ENCODE measurements at places on chromosomes 16 and 17.

DNA sequence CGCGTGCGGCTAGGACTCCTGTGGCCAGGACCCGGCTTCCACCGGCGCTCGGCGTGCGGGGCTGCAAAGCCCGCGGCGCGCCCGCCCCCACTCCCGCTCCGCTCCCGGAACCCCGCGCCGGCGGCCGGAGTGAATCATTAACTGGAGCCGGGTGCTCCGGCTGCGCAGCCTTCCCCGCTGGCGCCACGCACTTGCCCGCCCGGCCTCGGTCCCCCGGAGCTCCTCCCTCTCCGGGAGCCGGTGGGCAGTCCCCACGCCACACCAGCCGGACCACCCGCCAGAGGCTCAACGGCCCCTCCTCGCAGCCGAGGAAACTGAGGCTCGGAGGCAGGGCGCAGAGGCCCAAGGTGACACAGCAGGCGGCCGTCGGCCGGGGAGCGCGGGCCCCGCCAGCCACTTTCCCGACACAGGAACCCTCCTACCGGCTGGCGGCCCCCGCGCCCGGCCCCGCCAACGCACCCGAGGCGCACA is 580 bp downstream of the BCAR1 start:
- no peak for DNase-seq

DNA sequence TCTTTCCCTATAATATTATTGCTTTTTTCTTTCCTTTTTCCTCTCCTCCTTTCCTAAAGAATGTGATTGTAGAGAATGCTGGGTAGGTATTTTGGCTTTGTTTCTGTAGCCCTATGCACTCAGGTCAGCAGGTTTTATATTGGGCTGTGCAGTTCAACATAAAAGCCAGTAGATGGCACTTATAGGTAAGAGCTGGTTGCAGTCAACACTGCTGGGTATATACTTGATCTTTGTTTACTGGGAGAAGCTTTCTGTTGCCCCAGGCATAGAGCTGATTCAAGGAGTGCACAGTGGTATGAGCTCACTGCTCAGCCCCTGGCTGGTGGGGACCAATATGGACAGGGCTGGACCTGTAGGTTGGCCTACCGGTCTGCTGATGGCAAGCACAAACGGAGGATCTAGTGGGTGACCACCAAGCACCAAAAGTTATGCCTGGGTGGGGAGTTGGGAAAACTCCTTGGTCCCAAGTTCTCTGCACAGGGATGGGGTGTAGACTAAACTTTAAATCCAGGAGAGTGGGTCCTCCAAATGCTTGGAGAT is 378.9 kb downstream of the PMP22 start:
- DNase-seq: no peak

DNA sequence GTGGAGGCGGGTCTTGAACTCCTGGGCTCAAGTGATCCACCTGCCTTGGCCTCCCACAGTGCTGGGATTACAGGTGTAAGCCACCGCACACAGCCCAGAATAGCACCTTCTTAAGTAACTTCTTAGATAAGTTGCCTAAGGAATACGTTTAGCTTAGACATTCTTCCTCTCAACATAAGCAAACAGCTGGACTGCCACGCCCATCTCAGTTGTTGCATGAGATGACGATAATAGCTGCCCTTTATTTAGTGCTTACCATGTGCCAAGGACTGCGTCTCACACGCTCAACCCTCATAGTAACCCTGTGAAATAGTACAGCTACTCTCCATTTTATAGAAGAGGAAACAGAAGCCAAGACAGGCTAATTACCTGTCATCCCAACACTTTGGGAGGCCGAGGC is 11.8 kb downstream of the HASPIN start:
- no peak for DNase-seq

DNA sequence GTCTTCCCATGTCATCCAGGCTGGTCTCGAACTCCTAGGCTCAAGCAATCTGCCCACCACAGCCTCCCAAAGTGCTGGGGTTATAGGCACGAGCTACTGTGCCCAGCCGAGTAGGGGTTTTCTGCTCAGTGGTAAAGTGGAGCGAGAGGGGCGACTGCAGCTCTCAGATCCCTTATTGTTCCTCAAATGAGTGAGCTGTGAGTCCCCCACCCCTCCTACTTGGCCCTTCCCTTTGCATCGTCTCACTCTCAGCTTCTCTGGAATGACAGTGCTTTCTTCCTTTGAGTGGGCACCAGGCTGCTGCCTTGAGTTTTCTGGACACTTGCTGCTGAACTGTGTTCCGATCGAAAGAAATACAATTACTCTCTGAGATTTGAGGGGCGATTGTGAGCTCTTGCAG is 63.5 kb downstream of the MSI2 start:
- no peak for DNase-seq

DNA sequence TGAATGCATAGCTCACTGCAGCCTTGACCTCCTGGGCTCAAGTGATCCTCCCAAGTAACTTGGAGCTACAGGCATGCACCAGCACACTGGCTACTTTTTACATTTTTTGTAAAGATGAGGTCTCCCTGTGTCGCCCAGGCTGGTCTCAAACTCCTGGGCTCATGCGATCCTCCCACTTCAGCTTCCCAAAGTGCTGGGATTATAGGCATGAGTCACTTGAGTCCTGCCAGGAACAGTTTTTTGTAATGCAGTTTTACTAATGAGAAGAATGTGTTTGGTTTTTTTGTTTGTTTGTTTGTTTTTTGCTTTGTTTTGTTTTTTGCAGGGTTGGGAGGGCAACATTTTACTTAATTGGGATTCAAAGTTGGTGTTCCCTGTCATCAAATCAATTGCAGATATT is 22.2 kb downstream of the SOST start:
- DNase-seq: no peak

GRCh38 chr17:6170349-6170748 is 100.2 kb downstream of the WSCD1 start:
- no peak for DNase-seq

Measured in C1 segment of cervical spinal cord (tissue), 14 donors.